Activated CD4-positive, alpha-beta T cell treated with anti-CD3 and anti-CD28 coated beads, Interleukin-2, amount 10 ng/mL, durations not matched to agents 24 days and 14 days (primary cell): ENCODE measurements at places on chromosomes 6 and 20. TPM values are rescaled to one million over a fixed set of nuclear protein-coding genes. Genes with fewer than 3 reads are reported as not detected.

The THEMIS gene
- 14.3 and 15.3 TPM in 2 replicates for total RNA-seq

The HDGFL1 gene
- total RNA-seq: not detected in 2 replicates

- no peak overlapping the region for H3K27ac ChIP-seq
- H3K27me3 ChIP-seq: no peaks in the 10 kb centered on the region
- no peak for DNase-seq
- H3K36me3 ChIP-seq: no peaks in the 10 kb centered on the region
These were observed 184.7 kb downstream of the HDGFL1 start for GRCh38 chr6:22754061-22754460.

DNA sequence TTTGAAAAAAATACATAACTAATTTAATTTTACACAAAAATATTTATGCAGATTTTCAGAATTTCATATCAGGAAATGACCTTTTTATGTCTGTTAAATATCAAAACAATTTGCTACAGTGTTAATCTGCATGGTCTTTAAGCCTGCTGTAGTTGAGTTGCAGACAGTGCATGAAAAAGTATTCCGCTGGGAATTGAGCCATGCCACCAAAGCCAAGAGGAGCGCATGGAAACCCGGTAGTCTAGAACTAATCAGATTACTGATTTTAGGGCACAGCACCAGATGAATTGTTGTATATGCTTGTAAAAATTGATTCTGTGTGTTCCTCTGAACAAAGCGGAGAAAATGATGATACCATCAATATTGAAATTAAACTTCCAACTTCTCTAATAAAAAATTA lies 34.3 kb upstream of the LAMP5 start:
- H3K27ac ChIP-seq: no peak overlapping the region
- no peak for DNase-seq
- no peaks in the 10 kb centered on the region for H3K27me3 ChIP-seq
- H3K4me1 ChIP-seq: no peaks in the 10 kb centered on the region
- H3K4me3 ChIP-seq: no peak overlapping the region

The VPS52 gene
- 59.9 and 64.9 TPM in 2 replicates for total RNA-seq

- H3K36me3 ChIP-seq: peaks cover 22% of the 10 kb centered on the region
- no peak overlapping the region for H3K27ac ChIP-seq
- H3K27me3 ChIP-seq: no peaks in the 10 kb centered on the region
- DNase-seq: no peak
- H3K4me1 ChIP-seq: peaks cover 7% of the 10 kb centered on the region
These were observed 66.6 kb downstream of the CDKAL1 start for GRCh38 chr6:20600831-20601230.

DNA sequence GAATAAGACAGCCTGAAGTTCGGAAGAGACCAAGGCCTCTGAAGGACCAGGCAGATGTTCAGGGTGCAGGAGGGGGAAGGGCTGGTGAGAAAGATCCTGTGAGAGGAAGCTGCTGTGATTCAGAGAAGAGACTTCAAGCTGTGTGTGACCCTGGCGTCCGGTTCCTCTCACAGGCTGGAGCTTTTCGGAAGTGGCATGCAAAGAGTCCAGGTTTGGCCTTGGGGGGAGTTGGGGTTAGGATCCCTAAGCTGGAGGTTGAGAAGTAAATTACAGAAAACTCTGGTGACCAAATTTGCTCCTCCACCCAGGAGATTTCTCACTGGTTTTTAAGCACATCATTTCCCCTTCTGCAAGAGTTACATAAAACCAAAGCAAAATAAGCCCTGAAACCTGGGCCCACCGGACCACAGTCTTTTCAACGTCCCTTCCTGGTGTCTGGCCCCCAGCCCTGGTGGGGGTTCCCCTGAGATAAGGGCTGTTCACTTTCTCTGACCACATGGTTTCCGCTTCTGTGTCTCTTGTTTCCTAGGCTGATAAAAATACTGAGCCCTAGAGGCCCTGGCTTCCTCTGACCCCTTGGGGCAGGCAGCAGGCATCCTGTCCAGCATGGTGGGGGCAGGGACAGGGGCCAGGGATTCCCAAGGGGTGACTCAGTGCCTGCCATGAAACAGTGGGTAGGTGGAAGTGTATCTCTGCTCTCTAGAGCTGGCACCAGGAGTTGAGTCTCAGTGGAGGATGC lies 12.0 kb upstream of the LTA start:
- peaks cover 55% of the 10 kb centered on the region for H3K36me3 ChIP-seq
- H3K27ac ChIP-seq: peak overlapping the region; percentile 86
- DNase-seq: peak; percentile 85
- peaks cover 60% of the 10 kb centered on the region for H3K4me1 ChIP-seq

GRCh38 chr6:106514583-106514885 lies 114.8 kb downstream of the RTN4IP1 start:
- peaks cover 3% of the 10 kb centered on the region for H3K36me3 ChIP-seq
- H3K4me1 ChIP-seq: peaks cover 61% of the 10 kb centered on the region
- DNase-seq: no peak
- peaks cover 9% of the 10 kb centered on the region for H3K27me3 ChIP-seq
